Fibroblast of lung (primary cell): ENCODE measurements at places on chromosomes 13 and 19. TPM values are rescaled to one million over a fixed set of nuclear protein-coding genes. Genes with fewer than 3 reads are reported as not detected.

GRCh38 chr19:49315111-49315510 is 9.9 kb downstream of the SLC6A16 start:
- DNase-seq: no peak

Gene ZNF112
- polyA plus RNA-seq: 2.9 and 4.9 TPM in 2 replicates

Gene CYP4F12
- not detected in 2 replicates for polyA plus RNA-seq

Gene ZNF497
- 0.03 and 0.05 TPM in 2 replicates for polyA plus RNA-seq

Gene DAND5
- polyA plus RNA-seq: 0.03 TPM in 1 of 2 replicates, not detected in the other
